ENCODE measurements at places on chromosomes 3 and 15. TPM values are rescaled to one million over a fixed set of nuclear protein-coding genes. Genes with fewer than 3 reads are reported as not detected.

DNA sequence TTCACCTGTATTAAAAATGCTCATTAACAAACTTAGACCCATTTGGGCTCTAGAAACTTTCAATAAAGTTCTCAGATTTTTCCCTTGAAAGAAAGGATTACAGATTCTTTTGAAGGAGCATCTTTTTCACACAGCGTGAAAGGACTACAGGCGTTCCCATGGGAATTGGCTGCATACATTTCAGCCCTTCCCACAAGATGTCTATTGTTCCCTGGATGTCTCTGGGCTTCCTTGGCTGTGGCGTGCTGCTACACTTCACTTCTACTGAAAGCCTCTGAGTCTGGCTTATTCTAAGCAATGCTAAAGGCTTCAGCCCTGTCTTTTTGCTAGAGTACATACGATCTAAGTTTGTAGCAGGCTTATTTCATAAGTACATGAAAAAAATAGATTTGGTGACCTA lies 1.4 kb downstream of the VEPH1 start:
- peaks cover 38% of the 10 kb centered on the region for H3K27me3 ChIP-seq
- no peak overlapping the region for H3K4me3 ChIP-seq
- H3K36me3 ChIP-seq: no peaks in the 10 kb centered on the region
- no peaks in the 10 kb centered on the region for H3K4me1 ChIP-seq

- H3K4me3 ChIP-seq: no peak overlapping the region
- no peak for DNase-seq
- H3K4me1 ChIP-seq: no peaks in the 10 kb centered on the region
- peaks cover 9% of the 10 kb centered on the region for H3K27me3 ChIP-seq
Measured at GRCh38 chr3:148880681-148881080, 15.6 kb downstream of the CPA3 start.

GRCh38 chr3:171187706-171188290 lies 161.3 kb upstream of the SLC2A2 start:
- peak; percentile 19 for DNase-seq
- no peaks in the 10 kb centered on the region for H3K27me3 ChIP-seq
- peaks cover 45% of the 10 kb centered on the region for H3K4me1 ChIP-seq
- H3K27ac ChIP-seq: no peak overlapping the region
- no peak overlapping the region for H3K4me3 ChIP-seq
- peaks cover 38% of the 10 kb centered on the region for H3K36me3 ChIP-seq

GRCh38 chr15:66224946-66225345 lies 28.6 kb downstream of the MEGF11 start:
- no peak overlapping the region for H3K4me3 ChIP-seq
- no peaks in the 10 kb centered on the region for H3K36me3 ChIP-seq
- no peak overlapping the region for H3K27ac ChIP-seq

- H3K36me3 ChIP-seq: peaks cover 48% of the 10 kb centered on the region
- H3K4me1 ChIP-seq: no peaks in the 10 kb centered on the region
- no peaks in the 10 kb centered on the region for H3K27me3 ChIP-seq
- no peak overlapping the region for H3K4me3 ChIP-seq
- H3K27ac ChIP-seq: no peak overlapping the region
- no peak for DNase-seq
Measured at GRCh38 chr3:37347941-37348340, 173.6 kb upstream of the LRRFIP2 start.

- no peak for DNase-seq
- no peak overlapping the region for H3K27ac ChIP-seq
Measured at GRCh38 chr3:50125541-50126286, 29.4 kb upstream of the SEMA3F start.

DNA sequence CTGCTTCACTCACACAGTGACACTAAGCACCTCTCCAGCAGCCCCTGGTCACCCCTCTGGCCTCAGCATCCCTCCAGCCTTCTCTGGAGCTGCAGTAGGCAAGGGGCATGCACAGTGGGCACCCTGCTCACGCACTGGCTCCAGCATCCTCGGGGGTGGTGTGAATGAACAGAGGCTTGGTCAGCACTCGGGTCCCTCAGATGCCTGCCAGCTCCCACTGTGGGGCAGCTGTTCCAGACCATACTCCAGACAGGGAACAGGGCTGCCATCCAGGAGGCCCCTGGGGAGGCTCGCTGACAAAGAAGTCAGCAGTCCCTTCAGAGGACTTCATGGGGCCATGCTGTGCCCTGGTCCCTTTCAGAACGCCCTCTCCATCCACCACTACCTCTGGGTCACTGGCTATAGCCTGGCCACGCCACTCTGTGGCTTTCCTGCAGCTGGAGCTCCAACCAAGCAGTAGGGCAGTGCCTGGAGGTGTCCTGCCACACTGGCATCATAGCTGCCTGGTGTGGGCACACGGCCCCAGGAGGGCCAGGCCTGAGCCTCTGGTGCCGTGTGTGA lies 26.3 kb downstream of the ALS2CL start:
- no peak for DNase-seq
- no peaks in the 10 kb centered on the region for H3K36me3 ChIP-seq
- no peaks in the 10 kb centered on the region for H3K4me1 ChIP-seq
- H3K27ac ChIP-seq: no peak overlapping the region

DNA sequence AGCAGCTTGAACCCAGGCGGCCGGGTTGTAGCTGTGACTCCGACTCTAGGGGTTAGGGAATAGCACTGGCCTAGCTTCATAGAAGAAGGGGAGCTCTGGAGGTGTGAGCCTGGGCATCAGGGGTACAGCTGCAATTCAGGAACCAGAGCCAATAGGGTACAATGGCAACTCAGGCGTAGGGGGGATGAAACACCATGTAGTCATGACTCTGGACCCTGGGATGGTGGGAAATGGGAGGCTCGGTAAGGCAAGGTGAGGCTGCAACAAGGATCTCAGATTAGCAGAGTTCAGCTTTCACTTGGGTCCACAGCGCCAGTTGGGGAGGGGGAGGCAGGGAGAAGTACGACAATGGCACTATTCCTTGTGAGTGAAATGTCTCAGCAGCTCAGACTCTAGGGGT lies 210.2 kb upstream of the LYSMD4 start:
- H3K27me3 ChIP-seq: peaks cover 4% of the 10 kb centered on the region
- H3K27ac ChIP-seq: no peak overlapping the region
- no peaks in the 10 kb centered on the region for H3K36me3 ChIP-seq
- DNase-seq: no peak
- no peak overlapping the region for H3K4me3 ChIP-seq

DNA sequence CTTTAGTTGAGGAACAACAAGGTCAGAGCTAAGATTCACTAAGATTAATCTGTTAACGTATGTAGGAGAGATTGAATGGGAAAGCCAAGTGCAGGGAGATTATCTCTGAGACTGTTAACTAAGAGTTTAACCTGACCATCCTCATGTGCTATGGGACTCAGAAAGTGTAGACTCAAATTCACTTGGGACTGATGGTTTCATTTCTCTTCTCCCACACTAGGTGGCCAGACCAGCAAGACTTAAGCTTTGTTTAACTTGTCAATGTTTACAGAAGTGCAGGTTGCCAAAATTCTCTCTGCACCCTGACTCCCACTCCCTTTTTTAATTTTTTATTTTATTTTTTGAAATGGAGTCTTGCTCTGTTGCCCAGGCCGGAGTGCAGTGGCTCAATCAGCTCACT lies 6.3 kb upstream of the HEXA start:
- H3K27me3 ChIP-seq: peaks cover 12% of the 10 kb centered on the region
- DNase-seq: no peak
- no peak overlapping the region for H3K27ac ChIP-seq
- H3K4me1 ChIP-seq: peaks cover 3% of the 10 kb centered on the region

- peaks cover 29% of the 10 kb centered on the region for H3K27me3 ChIP-seq
- H3K4me1 ChIP-seq: peaks cover 8% of the 10 kb centered on the region
- no peak overlapping the region for H3K4me3 ChIP-seq
- no peaks in the 10 kb centered on the region for H3K36me3 ChIP-seq
- DNase-seq: no peak
Measured at GRCh38 chr15:95989392-95989791, 341.1 kb upstream of the NR2F2 start.

GRCh38 chr3:29694783-29695182 lies 413.9 kb downstream of the RBMS3 start:
- DNase-seq: no peak
- H3K36me3 ChIP-seq: no peaks in the 10 kb centered on the region
- H3K27me3 ChIP-seq: no peaks in the 10 kb centered on the region
- H3K4me3 ChIP-seq: no peak overlapping the region

GRCh38 chr3:11915621-11916424 lies 69.1 kb upstream of the TAMM41 start:
- H3K4me1 ChIP-seq: no peaks in the 10 kb centered on the region
- no peak overlapping the region for H3K4me3 ChIP-seq
- H3K27me3 ChIP-seq: peaks cover 4% of the 10 kb centered on the region
- DNase-seq: no peak
- no peak overlapping the region for H3K27ac ChIP-seq

DNA sequence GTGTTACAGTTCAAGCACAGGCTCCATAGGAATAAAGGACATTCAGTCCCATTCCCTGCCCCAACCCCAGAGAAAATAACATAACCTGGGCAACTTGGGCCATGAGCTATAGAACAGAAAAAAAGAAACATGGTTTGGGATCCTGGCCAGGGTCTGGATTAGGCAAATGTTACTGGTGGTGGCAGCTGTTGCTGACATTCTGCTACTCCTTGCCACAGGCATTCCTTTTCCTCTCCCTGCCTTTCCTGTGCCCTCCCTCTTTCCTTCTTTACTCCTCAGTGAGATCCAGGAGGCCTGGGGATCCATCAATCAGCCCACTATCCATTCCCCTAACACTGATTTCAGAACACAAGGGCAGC lies 129.1 kb downstream of the NTRK3 start:
- H3K27ac ChIP-seq: no peak overlapping the region
- no peak for DNase-seq
- peaks cover 3% of the 10 kb centered on the region for H3K27me3 ChIP-seq
- H3K4me3 ChIP-seq: no peak overlapping the region

- peak overlapping the region; percentile 20 for H3K27ac ChIP-seq
- peak overlapping the region; percentile 16 for H3K4me3 ChIP-seq
- no peaks in the 10 kb centered on the region for H3K36me3 ChIP-seq
- peaks cover 3% of the 10 kb centered on the region for H3K27me3 ChIP-seq
- peak; percentile 33 for DNase-seq
Measured at GRCh38 chr3:169945313-169945712, 21.3 kb upstream of the SEC62 start.

DNA sequence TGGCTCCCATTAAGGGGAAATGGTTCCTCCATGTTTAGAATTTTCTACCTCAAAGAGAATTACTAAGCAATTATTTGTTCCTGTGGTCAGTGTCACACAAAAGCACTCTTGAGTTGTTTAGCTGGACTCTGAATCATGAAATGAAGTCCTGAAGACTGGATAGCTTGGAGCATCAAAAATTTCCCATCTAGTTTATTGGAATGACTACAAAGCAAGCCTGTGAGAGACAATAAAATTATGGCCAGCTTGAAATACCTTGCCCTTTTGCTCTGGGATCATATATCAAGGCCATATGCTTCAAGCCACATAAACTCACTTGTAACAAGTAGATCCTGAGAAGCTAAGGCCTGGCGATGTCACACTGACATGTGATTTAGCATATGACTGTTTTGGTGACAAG lies 292.3 kb downstream of the TIGIT start:
- peaks cover 9% of the 10 kb centered on the region for H3K4me1 ChIP-seq
- H3K27ac ChIP-seq: no peak overlapping the region
- no peaks in the 10 kb centered on the region for H3K36me3 ChIP-seq
- H3K4me3 ChIP-seq: no peak overlapping the region

DNA sequence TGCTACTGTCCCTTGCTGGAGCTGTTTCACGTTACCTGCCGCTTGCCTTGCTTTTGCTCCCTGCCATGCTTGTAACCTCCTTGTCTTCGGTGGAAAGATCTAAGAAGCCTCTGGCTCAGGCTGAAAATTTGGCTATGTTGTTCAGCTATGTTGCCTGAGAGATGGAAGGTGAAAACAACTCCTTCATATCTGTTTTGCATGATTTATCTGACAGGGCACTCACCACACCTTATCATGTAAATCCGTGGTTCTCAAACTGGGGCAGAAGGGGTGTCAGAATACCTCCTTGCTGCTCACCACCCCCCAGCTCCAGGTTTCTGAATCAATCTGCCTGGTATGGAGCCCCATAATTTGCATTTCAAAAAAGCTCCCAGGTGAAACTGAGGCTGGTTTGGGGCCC lies 6.5 kb upstream of the CORO2B start:
- DNase-seq: no peak
- H3K4me1 ChIP-seq: peaks cover 2% of the 10 kb centered on the region
- H3K36me3 ChIP-seq: no peaks in the 10 kb centered on the region

DNA sequence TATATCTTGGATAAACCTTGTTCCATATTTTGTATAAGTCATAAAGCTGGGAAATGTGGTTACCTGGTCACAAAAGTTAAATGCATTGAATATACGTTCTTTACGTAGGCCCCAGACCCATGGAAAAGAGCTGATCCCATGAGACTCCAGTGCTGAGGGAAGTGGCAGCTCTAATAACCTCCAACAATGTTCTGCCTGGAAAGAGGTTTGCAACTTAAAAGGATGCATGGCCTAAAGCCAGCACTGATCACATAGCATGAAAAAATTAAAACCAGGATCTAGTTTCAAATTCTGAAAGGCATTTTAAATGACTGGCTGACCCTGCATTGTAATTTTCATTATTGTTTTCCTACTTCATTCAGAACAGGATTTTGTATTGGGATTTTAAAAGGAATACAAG lies 27.9 kb upstream of the STRIT1 start:
- no peak overlapping the region for H3K27ac ChIP-seq
- no peaks in the 10 kb centered on the region for H3K27me3 ChIP-seq
- H3K36me3 ChIP-seq: no peaks in the 10 kb centered on the region
- no peak overlapping the region for H3K4me3 ChIP-seq
- DNase-seq: no peak

GRCh38 chr3:194178669-194179068 lies 42.7 kb downstream of the HES1 start:
- H3K4me1 ChIP-seq: peaks cover 9% of the 10 kb centered on the region
- peaks cover 12% of the 10 kb centered on the region for H3K27me3 ChIP-seq
- no peak overlapping the region for H3K4me3 ChIP-seq
- H3K36me3 ChIP-seq: no peaks in the 10 kb centered on the region
- no peak for DNase-seq

GRCh38 chr15:41811432-41812195 lies 16.3 kb upstream of the JMJD7 start:
- peaks cover 30% of the 10 kb centered on the region for H3K4me1 ChIP-seq
- H3K36me3 ChIP-seq: no peaks in the 10 kb centered on the region
- H3K27me3 ChIP-seq: no peaks in the 10 kb centered on the region
- peak; percentile 77 for DNase-seq
- H3K4me3 ChIP-seq: no peak overlapping the region

GRCh38 chr3:136790786-136791185 lies 28.1 kb upstream of the SLC35G2 start:
- no peaks in the 10 kb centered on the region for H3K36me3 ChIP-seq
- H3K27ac ChIP-seq: no peak overlapping the region
- peaks cover 7% of the 10 kb centered on the region for H3K27me3 ChIP-seq
- H3K4me3 ChIP-seq: no peak overlapping the region

Gene FBXW12
- not detected for total RNA-seq

Gene PP2D1
- not detected for total RNA-seq

Gene TSEN2
- 11.5 TPM for total RNA-seq

Gene CHRNB4
- total RNA-seq: not detected

Gene ZNF80
- total RNA-seq: 0.10 TPM

Gene SCAANT1
- not detected for total RNA-seq

Gene SLCO3A1
- total RNA-seq: 41.8 TPM

Gene PLOD2
- not detected for total RNA-seq

Gene DUOXA2
- not detected for total RNA-seq

Gene GABRR3
- not detected for total RNA-seq

Gene PKM
- total RNA-seq: 1,098 TPM
